Neural crest cell (in vitro differentiated cells): ENCODE measurements at places on chromosomes 13 and 19.

DNA sequence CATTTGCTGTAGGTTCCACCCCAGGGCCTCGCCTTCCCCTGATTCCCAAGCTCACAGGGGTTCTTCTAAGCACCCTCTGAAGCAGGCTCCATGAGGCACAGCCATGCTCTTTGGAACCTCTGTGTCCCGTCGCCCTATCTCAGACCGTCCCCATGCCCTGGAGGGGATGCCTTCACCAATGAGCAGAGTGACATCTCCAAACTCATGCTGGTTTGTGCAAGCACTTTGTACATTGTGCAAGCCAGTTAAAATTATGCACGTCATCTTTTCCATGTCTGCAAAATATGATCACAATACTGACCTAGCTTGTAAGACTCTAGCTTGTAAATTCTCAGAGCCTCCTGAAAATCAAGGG is 46.5 kb upstream of the RAP2A start:
- no peak for DNase-seq

DNA sequence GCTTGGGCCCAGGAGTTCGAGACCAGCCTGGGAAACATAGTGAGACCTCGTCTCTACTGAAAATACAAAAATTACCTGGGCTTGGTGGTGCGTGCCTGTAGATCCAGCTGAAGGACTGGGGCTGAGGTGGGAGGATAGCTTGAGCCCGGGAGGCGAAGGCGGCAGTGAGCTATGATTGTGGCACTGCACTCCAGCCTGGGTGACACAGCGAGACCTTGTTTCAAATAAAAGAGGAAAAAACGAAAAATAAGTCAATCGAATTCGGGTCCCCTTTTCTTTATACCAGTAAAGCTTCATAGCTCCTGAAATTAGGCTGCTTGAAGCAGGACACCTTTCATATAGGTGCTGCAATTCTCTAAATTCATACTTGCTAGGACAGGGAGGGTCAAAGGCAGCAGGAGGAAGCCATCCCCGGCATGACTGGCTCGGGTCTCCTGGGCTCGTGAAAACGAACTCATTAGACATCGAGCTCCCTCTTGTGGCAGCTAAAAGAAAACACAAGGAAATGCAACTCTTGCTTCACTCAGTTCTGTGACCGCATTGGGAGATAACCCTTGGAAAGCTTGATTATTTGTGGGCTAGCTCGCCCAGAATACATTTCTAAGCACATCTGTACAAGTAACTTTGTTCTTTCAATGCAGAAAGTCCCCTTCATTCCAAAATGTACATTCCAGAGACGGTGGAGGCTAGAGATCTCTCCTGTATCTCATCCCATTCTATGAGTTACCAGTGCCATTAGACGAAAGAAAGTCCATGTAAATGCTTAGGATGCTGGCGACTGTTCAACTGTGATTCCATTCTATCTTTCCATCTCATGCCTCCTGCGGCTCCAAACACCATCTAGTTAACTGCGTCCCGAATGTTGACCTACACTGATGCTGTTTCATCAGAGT is 16.8 kb downstream of the FPR2 start:
- DNase-seq, result peak; percentile 44

DNA sequence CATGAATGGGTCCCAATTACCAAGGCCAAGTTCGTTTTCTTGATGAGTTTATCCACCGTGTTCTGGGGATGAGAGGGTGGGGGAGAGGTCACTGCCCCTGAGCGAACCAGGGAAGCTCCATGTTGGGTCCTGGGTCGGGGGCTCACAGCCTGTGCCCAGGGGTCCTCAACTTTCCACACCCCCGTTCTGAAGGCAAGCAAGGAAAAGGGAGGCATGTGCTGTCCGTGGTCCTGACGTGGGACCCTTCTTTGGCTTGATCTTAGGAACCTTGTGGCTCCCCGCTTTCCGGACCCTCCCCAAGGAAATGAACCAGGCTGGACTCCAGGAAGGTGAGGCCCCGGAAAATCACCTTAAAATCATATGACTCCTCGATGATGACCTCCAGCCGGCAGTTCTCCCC is 18.2 kb upstream of the MEIS3 start:
- no peak for DNase-seq

GRCh38 chr13:44305917-44306370 is 67.7 kb upstream of the SERP2 start:
- peak; percentile 16 for DNase-seq

DNA sequence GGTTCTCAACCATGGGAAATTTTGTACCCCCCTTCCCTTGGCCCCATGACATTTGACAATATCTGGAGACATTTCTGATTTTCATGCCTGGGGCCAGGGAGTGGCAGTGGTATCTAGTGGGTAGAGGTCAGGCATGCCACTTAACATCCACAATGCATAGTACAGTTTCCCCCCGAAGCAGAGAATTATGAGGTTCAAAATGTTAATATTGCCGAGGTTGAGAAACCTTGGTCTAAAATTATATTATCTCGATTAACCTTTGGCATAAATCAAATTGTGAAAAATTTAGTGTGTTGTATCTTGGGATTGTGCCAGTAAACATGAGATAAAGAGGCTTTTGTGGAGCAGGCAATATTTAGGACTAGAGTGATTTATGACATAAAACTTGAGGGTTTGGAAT is 147.9 kb downstream of the LMO7 start:
- DNase-seq, result no peak

- DNase-seq, result no peak
Observed at GRCh38 chr13:52701728-52702465, 37.7 kb downstream of the CNMD start.

DNA sequence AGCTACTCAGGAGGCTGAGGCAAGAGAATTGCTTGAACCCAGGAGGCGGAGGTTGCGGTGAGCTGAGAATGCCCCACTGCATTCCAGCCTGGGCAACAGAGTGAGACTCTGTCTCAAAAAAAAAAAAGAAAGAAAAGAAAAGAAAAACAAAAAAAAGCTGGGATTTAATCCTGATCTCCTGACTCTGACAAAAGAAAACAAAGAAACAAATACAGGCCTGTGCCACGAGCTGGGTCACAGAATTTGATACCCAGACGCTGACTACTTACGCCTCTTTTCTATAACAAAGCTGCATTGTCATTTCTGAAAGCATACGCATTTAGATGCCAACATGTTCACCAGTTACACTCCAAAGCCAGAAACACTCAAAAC is 18.2 kb upstream of the GTF2F2 start:
- no peak for DNase-seq

DNA sequence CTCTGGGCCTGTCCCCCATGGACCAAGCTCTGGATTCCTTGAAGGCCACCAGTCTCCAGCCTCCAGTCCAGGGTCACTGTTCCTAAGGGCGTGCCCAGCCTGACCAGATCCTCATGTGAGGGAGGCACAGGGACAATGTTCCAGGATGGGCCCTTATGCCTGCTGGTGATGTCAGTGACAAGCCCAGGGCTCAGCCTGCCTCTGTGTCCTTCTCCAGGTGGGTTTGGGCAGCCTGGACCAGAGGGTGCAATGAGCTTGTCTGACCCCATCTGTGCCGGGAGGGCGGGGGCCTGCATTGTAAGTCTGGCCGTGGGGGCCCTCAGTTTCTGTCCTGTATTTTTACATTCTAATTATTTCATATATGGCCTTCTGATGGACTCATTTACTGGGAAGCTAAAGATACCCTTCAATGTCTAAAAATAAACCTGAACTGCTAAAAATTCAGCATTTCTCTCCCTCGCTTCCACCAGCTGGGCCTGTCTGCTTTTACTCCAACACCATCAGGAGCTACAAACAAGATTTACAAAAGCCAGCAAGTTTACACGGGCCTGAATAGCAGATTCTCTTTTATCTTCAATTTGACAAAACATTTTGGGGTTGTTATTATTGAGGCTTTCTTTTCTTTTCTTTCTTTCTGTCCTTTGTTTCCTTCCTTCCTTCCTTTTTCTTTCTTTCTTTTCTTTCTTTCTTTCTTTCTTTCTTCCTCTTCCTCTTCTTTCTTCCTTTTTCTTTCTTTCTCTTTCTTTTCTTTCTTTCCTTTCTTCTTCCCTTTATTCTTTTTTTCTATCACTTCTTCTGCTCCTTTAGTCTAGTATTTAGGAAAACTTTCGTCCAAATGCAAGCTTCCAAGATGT is 34.2 kb upstream of the C19orf12 start:
- DNase-seq, result no peak
